ENCODE measurements at places on chromosomes 13 and 19. TPM values are rescaled to one million over a fixed set of nuclear protein-coding genes. Genes with fewer than 3 reads are reported as not detected.

GRCh38 chr13:73462241-73462640, 403.4 kb downstream of the KLF5 start:
- no peaks in the 10 kb centered on the region for H3K36me3 ChIP-seq
- H3K27ac ChIP-seq = no peak overlapping the region
- peaks cover 7% of the 10 kb centered on the region for H3K4me1 ChIP-seq
- DNase-seq = no peak
- H3K4me3 ChIP-seq = no peak overlapping the region
- no peaks in the 10 kb centered on the region for H3K27me3 ChIP-seq

GRCh38 chr19:49861541-49862378, 5.6 kb downstream of the PNKP start:
- no peaks in the 10 kb centered on the region for H3K27me3 ChIP-seq
- peaks cover 18% of the 10 kb centered on the region for H3K36me3 ChIP-seq

Gene COL5A3
- not detected for total RNA-seq

DNA sequence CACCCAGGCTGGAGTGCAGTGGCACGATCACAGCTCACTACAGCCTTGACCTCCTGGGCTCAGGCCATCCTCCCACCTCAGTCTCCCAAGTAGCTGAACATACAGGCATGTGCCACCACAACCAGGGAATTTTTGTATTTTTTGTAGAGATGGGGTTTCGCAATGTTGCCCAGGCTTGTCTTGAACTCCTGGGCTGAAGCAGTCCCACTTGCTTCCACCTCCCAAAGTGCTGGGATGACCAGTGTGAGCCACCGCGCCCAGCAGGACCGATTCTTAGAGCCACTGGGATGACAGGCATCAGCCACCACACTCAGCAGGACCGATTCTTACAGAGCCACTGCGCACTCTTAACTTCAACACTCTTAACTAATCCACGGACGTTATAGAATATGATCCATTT, 54.9 kb upstream of the RANBP3 start:
- no peaks in the 10 kb centered on the region for H3K27me3 ChIP-seq
- H3K4me3 ChIP-seq = no peak overlapping the region
- H3K27ac ChIP-seq = no peak overlapping the region
- no peaks in the 10 kb centered on the region for H3K36me3 ChIP-seq

Gene ZNF534
- not detected for total RNA-seq

GRCh38 chr13:30186634-30187415, 120.5 kb downstream of the KATNAL1 start:
- no peaks in the 10 kb centered on the region for H3K27me3 ChIP-seq
- no peak overlapping the region for H3K4me3 ChIP-seq
- DNase-seq = no peak
- no peaks in the 10 kb centered on the region for H3K36me3 ChIP-seq
- 0 out of 2 replicates have a peak, but pooled peaks cover 5% of the 10 kb centered on the region for H3K4me1 ChIP-seq

Gene GJA3
- 0.11 TPM for total RNA-seq

DNA sequence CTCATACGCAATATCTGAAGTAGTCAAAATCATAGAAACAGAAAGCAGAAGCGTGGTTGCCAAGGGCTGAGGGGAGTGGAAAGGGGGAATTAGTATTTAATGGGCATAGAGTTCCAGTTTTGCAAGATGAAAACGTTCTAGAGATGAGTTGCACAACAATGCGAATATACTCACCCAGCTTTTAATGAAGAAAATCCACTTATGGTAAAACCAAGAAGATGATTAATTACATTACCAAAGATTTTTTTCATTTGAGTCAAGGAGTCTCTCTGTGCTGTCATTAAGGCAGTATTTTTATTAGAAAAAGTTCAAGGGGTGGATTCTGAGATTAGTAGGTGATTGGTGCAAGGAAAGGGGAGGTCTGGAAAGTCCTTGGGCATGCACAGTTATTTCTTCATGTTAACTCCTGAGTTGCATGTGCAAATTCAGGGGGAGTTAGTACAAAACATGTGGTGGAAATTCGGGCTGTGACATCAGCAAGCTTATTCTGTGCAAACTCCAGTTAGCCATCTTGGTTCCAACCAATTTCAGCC, 6.9 kb upstream of the CBY2 start:
- H3K27ac ChIP-seq = no peak overlapping the region
- DNase-seq = no peak

Gene UBE2L5
- total RNA-seq = not detected

DNA sequence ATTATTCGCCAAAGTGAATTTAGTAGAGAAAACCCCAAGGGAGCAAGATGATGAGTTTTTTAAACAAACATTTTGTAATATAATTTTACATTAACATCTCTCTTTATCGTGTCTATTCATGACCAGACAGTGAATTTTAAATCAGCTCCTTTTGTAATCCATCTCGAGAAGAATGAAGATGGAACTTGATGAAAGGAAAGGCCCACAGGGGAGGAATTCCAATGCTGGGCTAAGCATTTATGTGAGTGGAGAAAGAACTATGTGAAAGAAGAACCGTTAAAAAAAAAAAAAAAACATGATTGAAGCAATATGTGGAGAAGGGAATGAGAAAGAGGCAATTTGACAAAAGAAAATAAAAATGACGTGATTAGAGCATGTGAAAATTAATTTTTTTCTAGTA, 170.6 kb downstream of the KCTD12 start:
- H3K4me3 ChIP-seq = no peak overlapping the region
- 0 out of 2 replicates have a peak, but pooled peaks cover 8% of the 10 kb centered on the region for H3K4me1 ChIP-seq
- no peak for DNase-seq
- no peaks in the 10 kb centered on the region for H3K27me3 ChIP-seq
- H3K27ac ChIP-seq = no peak overlapping the region
- H3K36me3 ChIP-seq = no peaks in the 10 kb centered on the region

Gene ARMC6
- 40.1 TPM for total RNA-seq

Gene C5AR2
- total RNA-seq = not detected

- H3K27me3 ChIP-seq = no peaks in the 10 kb centered on the region
- peak overlapping the region; percentile 70 for H3K4me3 ChIP-seq
- peaks cover 2% of the 10 kb centered on the region for H3K36me3 ChIP-seq
- no peaks in the 10 kb centered on the region for H3K4me1 ChIP-seq
Observed at GRCh38 chr19:13817615-13818371, 22.6 kb downstream of the ZSWIM4 start.

Gene APLP1
- total RNA-seq = 4.6 TPM

Gene CTXN1
- 9.1 TPM for total RNA-seq

DNA sequence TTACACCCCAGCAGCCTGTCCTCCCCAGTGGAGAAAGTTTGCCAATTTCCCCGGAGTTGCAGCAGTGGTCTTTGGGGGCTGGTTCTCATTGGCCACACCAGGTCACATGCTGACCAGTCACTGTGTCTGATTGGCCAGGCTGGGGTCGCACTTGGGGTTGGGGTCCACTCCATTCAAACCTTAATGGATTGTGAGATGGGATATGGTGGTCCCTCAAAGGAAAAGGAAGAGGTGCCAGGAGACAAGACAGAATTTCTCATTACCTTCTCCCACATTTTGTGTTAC, 3.4 kb downstream of the PPM1N start:
- no peaks in the 10 kb centered on the region for H3K27me3 ChIP-seq
- DNase-seq = no peak
- H3K4me3 ChIP-seq = no peak overlapping the region
- H3K36me3 ChIP-seq = no peaks in the 10 kb centered on the region
- peaks cover 18% of the 10 kb centered on the region for H3K4me1 ChIP-seq

DNA sequence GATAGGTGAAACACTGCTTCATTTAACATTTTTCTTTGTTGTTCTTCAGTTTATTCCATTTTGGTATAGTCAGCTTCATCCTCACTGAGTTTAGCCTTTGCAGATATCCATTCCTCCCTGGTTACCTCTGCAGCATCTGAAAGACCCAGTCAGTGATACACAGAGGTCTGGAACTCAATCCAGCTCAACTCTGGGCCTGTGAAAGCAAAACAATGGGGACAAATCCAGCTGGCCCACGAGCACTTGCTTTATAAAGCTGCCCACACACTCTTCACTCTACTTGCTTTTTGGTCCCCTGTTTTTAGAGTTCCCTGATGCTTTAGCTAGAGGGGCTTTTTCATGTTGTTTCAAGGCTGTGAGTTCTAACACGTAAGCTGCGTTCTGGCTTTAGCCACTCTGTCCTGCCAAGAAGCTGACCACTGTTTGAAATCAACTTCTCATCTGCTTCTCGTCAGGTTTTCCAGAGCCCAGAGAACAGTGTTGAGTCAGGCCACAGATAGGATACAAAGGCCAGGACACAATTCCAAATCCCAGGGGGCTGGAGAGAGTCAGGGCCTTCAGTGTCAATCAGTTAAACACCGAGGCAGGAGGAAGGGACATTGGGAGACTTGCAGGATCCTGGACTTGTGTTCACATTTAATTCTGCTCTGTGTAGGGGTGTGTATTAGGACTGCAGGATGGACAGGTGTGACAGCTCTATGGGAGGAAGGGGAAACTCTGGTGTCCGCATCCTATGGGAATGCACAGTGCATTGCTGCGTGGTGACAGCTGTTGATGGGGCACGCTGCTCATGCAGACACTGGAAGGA, 83.5 kb upstream of the RNF113B start:
- no peak overlapping the region for H3K4me3 ChIP-seq
- no peak for DNase-seq
- H3K27me3 ChIP-seq = no peaks in the 10 kb centered on the region
- peaks cover 50% of the 10 kb centered on the region for H3K4me1 ChIP-seq
- H3K27ac ChIP-seq = peak overlapping the region; percentile 37
- no peaks in the 10 kb centered on the region for H3K36me3 ChIP-seq

DNA sequence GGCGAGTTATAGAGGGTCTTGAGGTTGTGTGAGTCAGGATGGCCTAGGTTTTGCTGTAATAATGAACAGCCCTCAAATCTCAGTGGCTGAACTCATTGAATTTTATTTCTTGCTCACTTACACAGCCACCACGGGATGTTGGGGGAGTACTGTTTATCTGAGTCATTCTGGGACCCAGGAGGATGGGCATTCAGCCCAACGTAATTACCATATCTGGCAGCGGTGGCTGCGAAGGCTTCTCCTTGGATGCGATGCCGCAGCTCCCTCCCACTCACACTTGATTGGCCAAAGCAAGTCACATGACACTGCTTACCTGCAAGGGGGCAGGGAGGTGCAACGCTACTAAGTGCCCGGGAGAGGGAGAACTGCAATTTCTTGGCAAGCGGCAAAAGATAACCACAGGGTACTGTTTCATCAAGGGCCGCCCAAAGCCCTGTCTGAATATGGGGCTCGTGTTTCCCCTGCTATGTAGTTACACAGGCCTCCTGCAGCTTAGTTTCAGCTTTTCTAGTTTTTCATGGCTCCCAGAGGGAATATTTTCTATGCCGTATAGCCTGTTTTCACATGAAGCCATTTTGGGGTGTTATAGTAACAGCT, 19.9 kb downstream of the ZSWIM9 start:
- no peaks in the 10 kb centered on the region for H3K36me3 ChIP-seq
- peak; percentile 95 for DNase-seq
- H3K27me3 ChIP-seq = no peaks in the 10 kb centered on the region
- H3K4me1 ChIP-seq = peaks cover 3% of the 10 kb centered on the region
- H3K27ac ChIP-seq = no peak overlapping the region

GRCh38 chr13:30735872-30736175, 481 bp downstream of the ALOX5AP start:
- DNase-seq = no peak
- H3K36me3 ChIP-seq = no peaks in the 10 kb centered on the region
- no peak overlapping the region for H3K4me3 ChIP-seq

GRCh38 chr19:36009220-36009619, 607 bp upstream of the SYNE4 start:
- H3K27ac ChIP-seq = peak overlapping the region; percentile 89
- peak overlapping the region; percentile 75 for H3K4me3 ChIP-seq
- DNase-seq = peak; percentile 75

- no peak for DNase-seq
- no peaks in the 10 kb centered on the region for H3K27me3 ChIP-seq
- H3K27ac ChIP-seq = no peak overlapping the region
- H3K4me1 ChIP-seq = no peaks in the 10 kb centered on the region
Observed at GRCh38 chr13:77733674-77734073, 36.2 kb downstream of the SLAIN1 start.

GRCh38 chr19:30799865-30800755, 427.9 kb downstream of the ZNF536 start:
- no peak overlapping the region for H3K27ac ChIP-seq
- H3K27me3 ChIP-seq = no peaks in the 10 kb centered on the region
- H3K36me3 ChIP-seq = no peaks in the 10 kb centered on the region
- H3K4me3 ChIP-seq = no peak overlapping the region

DNA sequence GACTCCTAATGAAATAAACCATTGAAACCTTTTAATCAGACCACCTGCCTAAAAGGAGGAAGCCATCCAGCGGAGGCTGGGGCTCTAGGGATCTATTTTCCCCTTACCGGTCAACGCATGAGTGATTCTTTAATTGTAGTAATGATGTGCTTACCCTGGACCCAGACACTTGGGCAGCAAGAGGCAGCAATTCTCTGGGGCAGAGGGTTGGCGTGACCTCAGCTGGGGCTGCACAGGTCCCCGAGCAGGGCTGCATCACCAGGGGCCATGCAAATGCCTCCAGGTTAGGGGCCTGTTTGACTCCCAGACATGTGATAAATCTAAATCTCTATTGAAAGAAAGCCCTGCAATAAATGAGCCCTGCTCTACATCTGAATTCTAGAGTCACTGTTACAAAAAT, 194.2 kb upstream of the TSHZ3 start:
- H3K4me3 ChIP-seq = no peak overlapping the region
- no peaks in the 10 kb centered on the region for H3K27me3 ChIP-seq
- no peak for DNase-seq
- H3K36me3 ChIP-seq = no peaks in the 10 kb centered on the region
- H3K4me1 ChIP-seq = no peaks in the 10 kb centered on the region
- no peak overlapping the region for H3K27ac ChIP-seq

DNA sequence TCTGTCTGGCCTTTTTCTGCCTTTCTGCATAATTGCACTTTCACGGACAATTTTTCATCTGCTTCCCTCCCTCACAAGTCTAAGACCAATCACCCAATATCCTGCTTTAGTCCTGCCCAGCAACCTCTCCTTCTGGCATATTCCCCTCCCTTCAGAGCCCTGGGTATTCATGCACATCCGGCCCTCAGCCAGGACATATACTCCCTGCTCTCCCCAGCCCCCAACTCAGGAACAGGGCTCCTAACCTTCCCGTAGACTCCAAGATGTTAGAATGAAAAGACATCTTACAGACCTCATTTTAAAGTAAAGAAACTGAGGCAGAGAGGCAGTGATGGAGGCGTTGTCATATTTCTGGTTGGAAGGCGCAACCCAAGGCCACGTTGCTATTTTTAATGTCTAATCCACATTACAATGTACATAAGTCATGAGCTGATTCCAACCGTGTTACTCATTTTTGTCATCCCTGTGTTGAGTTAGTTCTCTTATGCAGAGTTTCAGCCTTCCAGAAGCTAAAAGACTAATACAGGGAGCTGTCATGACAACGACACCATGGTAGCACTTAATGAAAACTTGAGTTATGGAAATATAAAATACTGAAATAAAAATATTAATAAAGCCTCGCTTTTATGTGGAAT, 209.2 kb downstream of the TSHZ3 start:
- no peak for DNase-seq
- H3K36me3 ChIP-seq = no peaks in the 10 kb centered on the region
- H3K4me1 ChIP-seq = no peaks in the 10 kb centered on the region
- no peaks in the 10 kb centered on the region for H3K27me3 ChIP-seq
- H3K4me3 ChIP-seq = no peak overlapping the region
- no peak overlapping the region for H3K27ac ChIP-seq

GRCh38 chr19:55440411-55441105, 2.5 kb downstream of the SHISA7 start:
- H3K27me3 ChIP-seq = peaks cover 10% of the 10 kb centered on the region
- H3K4me3 ChIP-seq = no peak overlapping the region
- H3K4me1 ChIP-seq = peaks cover 11% of the 10 kb centered on the region
- no peaks in the 10 kb centered on the region for H3K36me3 ChIP-seq

All from Caco-2 (cell line).